ENCODE measurements at places on chromosomes 12 and 14.

GRCh38 chr12:115074617-115075016, 390.6 kb upstream of the TBX3 start:
- no peak for DNase-seq

DNA sequence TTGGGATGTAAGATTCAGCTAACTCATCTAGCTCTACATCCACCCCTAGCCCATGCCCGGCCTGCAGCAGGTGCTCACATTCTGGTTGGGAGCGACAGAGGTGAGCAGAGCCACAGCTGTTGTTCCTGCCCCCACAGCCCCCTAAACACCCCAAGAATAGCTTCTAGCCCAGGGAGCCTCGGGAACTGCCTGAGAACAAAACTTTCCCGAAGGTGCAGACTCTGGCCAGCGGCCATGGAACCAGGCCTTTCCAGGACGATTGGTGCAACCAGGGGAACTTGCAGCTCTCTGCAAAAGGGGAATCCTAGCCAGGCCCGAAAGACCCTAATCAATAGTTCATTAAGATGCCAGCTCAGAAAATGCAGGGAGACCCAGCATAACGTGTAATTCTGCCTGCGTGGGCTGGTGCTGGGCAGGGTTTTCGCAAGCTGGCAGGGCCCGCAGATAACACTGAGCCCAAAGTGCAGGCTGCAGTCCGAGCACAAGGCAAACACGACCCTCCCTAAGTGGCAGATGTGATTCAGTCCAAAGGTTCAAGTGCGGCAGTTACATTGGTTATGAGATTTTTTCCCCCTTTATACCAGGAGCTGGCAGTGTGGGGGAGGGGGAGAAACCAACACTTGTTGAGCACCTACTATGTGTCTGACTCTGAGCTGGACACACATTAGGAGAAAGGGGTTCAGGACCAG, 122.5 kb upstream of the MAP1LC3B2 start:
- DNase-seq, result no peak

- no peak for DNase-seq
Measured at GRCh38 chr12:42704340-42704739, 114.8 kb upstream of the PRICKLE1 start.

GRCh38 chr14:52678591-52678990, 16.8 kb downstream of the ERO1A start:
- no peak for DNase-seq

- no peak for DNase-seq
Measured at GRCh38 chr14:29109589-29109988, 343.0 kb downstream of the FOXG1 start.

- no peak for DNase-seq
Measured at GRCh38 chr14:35847636-35848035, 21.5 kb downstream of the BRMS1L start.

DNA sequence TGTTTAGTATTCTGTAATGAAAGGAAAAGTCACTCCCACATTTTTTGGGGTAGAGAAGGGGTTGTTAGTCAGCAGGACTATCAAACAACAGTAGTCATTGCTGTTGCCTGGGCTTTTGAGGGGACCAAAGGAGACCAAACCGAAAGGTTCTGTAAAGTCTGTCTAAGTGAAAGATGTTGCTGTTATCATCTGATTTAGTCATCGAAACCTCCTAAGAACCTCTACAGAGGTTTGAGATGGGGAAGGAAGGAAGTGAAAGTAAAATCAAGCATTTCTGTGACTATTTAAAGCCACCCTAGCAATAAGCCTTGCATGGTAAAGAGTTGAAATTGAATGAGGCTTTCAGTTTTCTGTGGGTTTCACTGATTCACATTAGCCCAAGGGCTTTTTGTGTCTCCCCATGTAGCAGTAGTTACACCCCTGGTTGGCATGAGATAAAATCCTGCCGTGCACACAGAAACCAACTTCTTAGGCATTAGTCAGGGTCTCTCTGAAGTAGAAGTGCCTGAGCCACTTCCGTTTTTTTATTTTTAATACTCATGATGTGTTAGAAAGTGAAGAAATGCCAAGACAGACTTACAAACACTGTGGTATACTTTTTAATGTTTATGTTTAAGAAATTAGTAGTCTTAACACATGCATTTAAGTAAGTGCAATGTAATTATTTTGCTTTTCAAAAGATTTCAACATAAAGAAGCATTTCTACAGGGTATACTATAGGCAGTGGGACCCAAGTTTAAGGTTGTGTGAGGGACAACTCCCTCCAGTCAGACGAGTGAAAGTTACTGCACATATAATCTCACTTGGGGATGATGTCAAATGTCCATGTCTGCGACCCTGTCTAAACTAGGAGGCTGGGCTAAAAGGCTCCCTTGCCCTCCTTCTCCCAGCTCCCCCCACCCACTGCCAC, 50.4 kb downstream of the DYRK2 start:
- DNase-seq, result peak; percentile 22

DNA sequence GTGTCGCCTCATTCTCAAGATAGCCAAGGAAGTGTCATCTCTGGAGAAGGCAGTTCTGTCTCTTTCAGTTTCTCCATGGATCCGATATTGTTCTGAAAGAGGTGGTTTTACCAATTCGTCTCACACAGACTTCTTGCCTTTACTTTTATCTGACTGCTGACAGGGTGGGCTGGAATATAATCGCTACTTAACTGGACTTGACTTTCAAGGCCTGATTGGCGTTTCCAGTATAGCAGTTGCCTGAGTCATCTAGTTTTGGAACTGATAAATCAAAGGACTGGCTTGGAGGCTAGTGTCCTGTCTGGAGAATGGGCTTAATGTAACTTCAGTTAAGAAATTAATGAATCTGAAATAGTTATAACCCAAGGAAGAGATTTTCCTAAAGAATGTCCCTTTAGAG, 21.6 kb downstream of the PRKCH start:
- DNase-seq, result no peak

DNA sequence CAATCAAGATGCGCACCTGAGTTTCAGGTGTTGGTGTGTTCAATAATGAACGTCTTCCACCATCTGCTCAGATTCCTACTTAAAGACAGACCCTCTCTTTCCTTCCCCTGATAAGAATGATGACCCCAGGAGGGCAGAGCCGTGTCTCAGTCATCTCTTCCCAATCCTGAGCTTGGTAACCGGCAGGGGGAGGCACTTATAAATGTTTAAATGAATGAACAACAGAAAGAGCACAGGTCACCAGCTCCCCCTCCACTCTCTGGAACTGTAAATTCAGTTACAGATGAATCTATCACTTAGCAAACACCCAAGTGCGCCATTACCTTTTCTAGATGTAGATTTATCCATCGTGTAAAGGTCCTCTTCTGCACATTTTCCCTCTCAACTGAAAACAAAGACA, 72.4 kb upstream of the DICER1 start:
- DNase-seq, result no peak

GRCh38 chr12:117035287-117035686, 63.9 kb downstream of the TESC start:
- no peak for DNase-seq

DNA sequence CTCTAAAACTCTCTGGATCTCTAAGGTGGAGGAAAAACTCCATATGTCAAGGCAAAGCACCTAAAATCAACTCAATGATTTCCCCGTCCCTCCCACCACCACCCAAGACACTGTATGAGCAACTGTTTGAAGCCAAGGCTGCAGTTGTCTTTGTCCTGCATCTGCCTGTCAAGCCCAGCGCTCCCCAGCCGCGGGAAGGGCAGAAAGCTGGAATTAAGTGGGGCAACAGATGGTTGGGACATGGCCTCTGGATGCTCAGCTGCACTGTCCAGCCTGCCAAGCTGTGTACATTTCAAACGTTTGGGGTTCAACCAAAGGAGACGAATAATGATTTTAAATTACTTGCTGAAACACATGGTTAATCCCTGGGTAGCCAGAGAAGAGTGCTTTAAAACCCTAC, 42.2 kb upstream of the PTGR2 start:
- no peak for DNase-seq

GRCh38 chr12:67451206-67451605, 182.0 kb downstream of the CAND1 start:
- DNase-seq, result no peak

GRCh38 chr12:30882706-30883105, 43.8 kb upstream of the TSPAN11 start:
- no peak for DNase-seq

DNA sequence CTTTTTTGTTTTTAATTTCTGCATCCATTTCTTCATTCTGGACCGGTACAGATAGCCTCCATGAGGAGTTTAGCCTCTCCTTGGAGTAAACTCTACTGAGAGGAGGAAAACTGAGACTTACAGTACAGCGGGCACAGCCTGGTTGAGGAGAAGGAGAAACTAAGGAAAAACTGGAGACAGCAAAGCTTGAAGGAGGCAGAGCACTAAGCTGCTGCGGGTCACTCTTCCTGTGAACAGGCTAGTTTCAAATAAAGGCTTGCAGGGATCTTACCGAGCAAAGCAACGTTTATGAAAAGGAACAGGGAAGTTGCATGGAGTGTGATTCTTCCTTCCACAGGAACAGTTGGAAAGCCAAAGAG, 348 bp upstream of the SSTR1 start:
- no peak for DNase-seq

- DNase-seq, result peak; percentile 50
Measured at GRCh38 chr12:54596526-54596946, 8.1 kb upstream of the PPP1R1A start.

DNA sequence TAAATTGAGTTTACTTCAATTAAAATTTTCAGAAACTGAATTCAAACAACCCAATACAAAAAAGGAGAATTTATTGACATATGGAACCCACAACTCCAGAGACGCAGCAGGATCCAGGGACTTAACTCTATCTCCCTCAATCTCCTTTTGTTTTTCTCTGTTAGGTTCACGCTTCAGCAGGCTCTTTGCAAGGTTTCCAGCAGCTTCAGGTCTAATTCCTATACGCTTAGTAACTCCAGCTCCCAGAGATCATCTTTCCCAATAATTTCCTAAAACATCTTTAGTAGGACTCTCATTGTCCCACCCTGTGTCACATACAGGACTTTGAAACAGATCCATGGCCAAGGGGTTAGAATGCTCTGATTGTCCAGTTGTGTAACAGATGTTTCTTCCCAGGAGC, 175.2 kb downstream of the RMST start:
- DNase-seq, result no peak

DNA sequence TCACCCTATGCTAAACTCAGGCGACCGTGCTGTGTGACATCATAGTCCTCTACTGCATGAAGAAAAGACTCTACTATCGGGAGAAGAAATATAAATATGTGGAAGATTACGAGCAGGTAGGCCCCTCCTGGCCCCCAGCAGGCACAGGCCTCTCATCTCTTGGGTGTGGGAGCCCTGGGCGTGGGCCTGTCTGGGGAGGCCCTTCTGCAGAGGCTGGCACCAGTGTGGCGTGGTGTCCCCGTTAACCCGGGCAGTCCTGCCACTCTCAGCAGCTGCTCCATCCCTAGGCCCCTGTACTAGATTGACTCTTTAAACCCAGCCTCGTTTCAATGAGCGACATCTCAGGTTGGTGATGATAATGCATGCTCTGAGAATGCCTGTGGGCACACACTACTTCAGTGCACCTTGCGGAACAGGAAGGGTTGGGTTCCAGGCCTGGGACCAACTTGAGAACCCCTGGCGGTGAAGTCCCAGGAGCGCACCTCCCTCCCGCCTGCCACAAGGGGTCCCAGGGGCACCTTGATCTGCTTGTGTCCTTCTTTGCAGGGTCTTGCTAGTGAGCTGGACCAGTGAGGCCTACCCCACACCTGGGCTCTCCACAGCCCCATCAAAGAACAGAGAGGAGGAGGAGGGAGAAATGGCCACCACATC, 23.2 kb downstream of the P2RX4 start:
- no peak for DNase-seq

GRCh38 chr12:94650143-94651056, at the start of gene TMCC3:
TSS of gene TMCC3 (minus strand) at chr12:94650557. CDS start at chr12:94650430, 127 bp downstream.
- peak; percentile 26 for DNase-seq

DNA sequence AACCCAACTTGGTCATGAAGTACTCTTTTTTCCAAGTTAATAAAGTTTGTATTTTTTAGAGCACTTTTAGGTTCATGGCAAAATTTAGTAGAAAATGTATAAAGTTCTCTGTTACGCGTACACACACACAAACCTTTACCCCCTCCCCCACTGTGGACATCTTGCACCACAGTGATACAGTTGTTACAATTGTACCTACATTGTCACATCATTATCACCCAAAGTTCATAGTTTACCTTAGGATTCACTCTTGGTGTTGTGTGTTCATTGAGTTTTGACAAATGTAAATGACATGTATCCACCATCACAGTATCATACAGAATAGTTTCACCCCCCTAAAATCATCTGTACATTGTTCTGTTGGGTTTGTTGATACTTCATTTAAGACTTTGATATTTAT, 23.9 kb downstream of the PLEKHA5 start:
- no peak for DNase-seq

DNA sequence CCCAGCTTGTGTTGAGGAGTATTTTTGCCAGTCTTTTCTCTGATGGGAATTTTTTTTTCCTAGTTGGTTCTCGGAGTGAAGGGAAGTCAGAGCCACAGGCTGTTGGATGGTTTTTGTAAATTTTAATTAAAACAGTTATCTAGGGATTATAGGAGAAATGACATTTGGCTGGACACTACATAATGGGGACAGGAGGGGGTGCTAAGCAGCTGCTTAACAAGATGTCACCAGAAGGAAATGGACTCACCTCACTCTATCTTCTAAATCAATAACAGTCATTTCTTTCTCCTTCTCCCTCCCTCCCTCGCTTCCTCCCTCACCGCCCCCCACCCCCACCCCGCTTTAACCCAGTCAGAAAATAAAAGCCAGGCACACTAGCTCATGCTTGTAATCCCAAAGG, 93.4 kb upstream of the TMEM233 start:
- no peak for DNase-seq

DNA sequence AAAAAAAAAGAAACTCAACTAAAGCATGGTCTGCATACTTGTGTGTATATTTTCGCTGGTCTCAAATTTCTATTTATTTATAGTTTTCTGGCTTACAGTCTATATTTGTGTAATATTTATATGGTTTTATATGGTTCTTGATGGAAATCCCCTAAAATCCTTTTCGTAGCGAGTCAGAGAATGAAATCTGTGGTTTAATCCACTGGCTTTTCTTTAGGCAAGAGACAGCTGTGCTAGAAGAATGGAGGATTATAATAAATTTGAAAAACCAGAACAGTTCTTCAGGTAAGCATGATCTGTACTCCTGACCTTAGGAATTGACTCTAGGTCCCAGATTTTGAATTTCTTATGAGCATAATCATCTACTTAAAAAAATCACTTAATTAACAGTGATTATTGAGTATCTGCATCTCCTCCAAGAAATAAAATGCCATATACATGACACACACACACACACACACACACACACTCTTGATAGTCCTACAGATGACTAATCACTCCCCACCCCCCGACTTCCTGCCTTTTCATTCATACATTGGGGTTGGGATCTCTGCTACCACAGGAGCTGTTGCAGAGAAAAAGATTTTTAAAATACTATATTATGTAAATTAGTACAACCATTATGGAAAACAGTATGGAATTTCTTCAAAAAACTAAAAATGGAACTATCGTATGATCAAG, 113.4 kb downstream of the CRADD start:
- peak; percentile 84 for DNase-seq

GRCh38 chr12:101567918-101568317, 26.9 kb upstream of the MYBPC1 start:
- no peak for DNase-seq

GRCh38 chr12:23211384-23212320, 586.7 kb downstream of the ETNK1 start:
- DNase-seq, result no peak

Data from amniotic epithelial cell (primary cell).